ENCODE measurements at places on chromosomes 16 and 17.
A peak's percentile ranks its signal among the peaks of the same experiment; 100 is the strongest.

- DNase-seq = no peak
Measured at GRCh38 chr17:78366109-78366848, 6.4 kb upstream of the SOCS3 start.

DNA sequence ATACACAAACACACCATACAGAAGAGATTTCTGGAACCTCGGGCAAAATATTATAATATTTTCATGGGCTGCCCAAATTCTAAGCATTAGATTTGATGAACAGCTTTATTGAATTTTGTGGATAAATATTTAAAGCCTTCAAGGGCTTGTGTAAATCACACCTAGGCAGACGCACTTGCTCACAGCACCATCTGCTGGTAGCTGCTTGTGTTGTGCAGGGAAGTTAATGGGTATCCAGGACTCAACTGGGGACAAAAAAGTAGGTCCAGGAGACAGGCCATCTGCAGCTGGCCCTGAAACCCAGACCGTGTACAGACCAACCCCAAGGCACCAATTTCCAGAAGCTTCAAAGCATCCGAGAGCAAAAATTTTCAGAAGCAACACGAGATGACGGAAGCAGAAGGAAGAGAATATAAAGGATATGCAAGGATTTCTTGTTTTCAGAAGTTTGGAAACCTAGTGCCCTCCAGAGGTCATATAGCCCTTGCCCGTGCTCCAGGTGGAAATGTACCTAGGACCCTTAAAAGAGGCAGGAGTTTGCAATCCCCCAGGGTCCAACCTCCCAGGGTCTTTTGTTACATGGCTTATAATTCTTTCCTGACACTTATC is 140.0 kb downstream of the CHD9NB start:
- DNase-seq = peak; percentile 25

DNA sequence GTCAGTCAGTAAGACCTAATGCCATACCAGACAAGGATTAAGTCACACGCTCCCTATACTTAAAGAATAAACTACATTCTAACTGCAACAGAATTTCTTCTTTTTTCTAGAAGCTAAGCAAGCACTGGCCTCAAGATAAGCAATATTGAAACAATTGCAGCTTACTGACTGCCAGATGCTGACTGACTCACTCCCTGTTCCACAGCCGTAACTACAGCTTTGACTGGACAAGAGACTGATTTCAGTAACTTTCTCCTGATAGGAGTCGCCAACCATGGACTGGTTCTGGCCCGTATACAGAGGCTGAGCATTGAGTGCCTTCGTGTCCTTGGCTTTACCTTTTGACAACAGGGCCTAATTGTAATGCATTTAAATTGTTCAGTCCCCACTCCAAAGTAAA is 67.9 kb downstream of the TRIM37 start:
- DNase-seq = peak; percentile 51

- DNase-seq = no peak
Measured at GRCh38 chr17:75996665-75997590, 3.7 kb upstream of the CDK3 start.

GRCh38 chr16:12126091-12126806 is 149.7 kb downstream of the SNX29 start:
- no peak for DNase-seq

DNA sequence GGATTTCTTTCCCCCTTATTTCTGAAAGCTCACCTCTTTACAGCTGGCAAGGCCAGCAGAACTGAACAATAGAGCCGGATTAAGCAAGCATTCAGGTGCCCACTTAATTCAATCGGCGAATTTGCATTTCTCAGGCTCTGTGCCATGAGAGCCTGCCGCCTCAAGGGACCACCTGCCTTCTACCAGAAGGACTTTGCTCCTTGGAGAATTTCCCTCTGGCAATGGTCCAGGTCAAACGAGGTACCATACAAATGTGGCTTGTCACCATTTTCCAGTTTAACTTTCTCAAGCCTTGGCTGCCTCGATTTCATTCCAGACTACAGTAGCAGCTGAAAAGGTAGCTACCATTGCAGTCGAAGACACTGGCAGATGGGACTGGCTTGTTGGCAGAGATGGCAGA is 534.0 kb downstream of the MAF start:
- DNase-seq = no peak

- DNase-seq = no peak
Measured at GRCh38 chr17:40545660-40546059, 19.6 kb downstream of the CCR7 start.

DNA sequence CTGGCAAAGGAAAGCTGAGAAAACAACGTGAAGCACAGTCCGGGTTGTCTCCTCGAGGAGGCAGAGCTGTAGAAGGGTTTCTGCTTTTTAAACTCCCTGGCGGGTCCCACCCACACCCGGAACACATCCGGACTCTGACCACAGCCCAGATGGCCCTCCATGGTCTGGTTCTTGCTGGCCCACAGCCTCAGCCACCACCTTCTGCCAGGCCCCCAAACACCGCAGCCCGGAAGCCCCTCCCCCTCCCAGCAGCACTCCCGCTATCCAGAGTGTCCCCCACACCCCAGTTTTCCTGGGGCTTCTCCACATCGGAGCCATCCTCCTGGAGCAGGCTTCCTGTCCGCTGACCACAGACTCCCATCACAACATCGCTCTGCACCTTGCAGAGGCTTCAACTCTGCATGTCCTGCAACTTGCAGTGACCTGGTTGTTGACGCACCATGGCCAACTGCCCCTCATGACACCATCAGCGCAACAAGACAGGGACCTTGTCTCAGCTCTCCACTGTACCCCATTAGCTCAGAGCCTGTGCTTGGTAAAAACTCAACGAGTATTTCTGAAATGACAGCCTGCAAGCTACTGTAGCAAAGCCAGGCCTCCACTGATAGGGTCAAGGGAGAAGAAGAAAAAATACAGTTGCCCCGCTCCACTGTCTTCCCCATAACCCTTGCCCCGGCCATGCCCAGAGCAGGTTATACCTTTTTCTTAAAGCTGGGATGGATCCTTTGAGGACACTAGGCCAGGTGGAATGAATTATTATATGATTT is 129.8 kb downstream of the C16orf78 start:
- DNase-seq = no peak

- no peak for DNase-seq
Measured at GRCh38 chr16:85321509-85322271, 209.4 kb upstream of the CIBAR2 start.

GRCh38 chr17:5194346-5194745 is 2.7 kb upstream of the ZNF594 start:
- DNase-seq = no peak

- no peak for DNase-seq
Measured at GRCh38 chr17:47831934-47832327, 461 bp downstream of the LRRC46 start.

DNA sequence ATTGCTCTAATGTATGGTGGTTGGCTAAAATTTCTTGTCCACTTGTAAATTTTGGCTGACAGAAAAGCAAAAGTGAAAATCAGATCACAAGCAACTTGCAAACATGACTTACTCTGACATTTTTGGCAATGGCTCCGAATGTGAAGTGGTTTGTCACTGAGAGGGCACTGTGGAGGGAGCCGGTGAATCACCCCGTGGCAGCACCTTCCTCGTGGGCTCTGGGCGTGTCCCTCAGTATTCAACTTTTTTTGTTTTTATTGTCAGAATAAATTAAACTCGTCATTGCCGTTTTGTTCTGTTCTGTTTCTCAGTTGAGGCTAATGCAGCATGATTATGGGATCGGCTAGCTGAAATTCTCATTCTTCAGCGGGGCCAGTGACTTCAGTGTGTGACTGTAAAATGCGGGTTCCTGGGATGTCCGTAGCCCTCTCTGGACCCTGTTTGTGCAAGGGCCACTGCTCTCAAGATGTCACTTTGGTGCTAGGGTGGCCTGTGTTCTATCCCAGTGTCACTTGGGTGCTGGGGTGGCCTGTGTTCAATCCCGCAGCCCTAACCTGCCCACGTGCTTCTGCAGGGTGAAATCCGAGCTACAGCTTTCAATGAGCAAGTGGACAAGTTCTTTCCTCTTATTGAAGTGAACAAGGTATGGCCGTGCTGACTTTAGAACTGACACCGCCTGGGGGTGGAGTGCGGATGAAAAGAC is 48.8 kb downstream of the RPA1 start:
- no peak for DNase-seq

GRCh38 chr17:3916825-3917224 is 560 bp upstream of the P2RX1 start:
- no peak for DNase-seq

DNA sequence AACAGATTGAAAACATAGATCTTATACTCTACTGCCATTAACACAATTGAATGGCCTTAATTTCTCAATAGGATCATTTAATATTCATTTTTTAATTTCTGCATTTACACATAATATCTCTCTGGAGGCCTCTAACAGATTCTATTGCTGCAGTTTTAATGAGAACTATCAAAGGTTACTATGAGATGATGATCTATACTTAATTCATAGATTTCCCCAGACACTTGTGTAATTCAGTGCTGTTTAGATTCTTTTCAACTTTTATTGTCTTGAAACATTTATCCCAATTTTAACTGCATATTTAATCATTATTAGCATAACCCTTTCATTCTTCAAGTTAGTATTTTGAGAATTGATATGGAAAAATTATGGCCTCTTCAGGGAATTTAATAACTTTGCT is 1056.5 kb upstream of the CDH8 start:
- DNase-seq = no peak

GRCh38 chr16:85629326-85629725 is 16.2 kb downstream of the GSE1 start:
- DNase-seq = no peak

GRCh38 chr17:48486557-48486956 is 44.3 kb downstream of the HOXB1 start:
- no peak for DNase-seq

DNA sequence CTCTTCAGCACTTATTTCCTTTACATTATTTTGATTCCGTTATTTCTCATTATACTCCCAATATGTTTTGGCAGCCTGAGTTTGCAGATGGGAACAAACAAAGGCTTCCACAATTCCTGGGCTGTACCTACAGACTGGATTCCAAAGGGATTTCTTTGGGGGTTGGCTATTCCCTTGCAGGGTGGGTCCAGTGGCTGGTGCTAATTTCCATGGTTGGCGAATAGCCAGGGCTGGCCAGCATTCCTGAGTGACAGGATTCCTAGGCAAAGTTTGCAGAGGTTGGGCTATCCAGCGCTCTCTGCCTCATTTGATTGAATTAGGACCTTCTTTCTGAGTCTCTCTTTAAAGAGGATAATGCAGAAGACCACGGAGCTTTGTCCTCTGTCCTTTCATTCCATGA is 207.4 kb downstream of the MAF start:
- DNase-seq = no peak

DNA sequence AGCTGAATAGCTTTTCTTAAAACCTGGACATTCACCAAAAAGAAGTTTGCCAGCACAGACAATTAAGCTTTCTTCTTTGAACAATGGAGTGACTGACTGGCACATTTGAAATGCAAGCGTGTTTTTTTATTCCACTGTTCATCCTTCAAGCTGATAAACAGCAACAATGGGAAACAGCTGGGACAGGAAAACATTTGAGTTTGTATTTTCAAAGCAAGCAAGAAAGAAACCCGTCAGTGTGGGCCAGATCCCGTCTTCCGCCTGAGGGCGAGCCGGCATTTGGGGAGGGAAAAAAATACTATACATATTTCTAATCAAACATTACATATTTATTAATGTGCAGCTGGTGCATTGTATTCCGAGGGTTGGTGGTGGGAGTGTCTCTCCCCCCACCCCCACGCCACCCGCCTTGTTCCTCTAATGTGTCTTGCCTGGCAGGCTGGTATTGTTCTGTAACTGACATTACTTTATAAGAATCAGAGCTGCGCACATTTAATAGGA is 94.3 kb downstream of the CYLD start:
- DNase-seq = no peak

DNA sequence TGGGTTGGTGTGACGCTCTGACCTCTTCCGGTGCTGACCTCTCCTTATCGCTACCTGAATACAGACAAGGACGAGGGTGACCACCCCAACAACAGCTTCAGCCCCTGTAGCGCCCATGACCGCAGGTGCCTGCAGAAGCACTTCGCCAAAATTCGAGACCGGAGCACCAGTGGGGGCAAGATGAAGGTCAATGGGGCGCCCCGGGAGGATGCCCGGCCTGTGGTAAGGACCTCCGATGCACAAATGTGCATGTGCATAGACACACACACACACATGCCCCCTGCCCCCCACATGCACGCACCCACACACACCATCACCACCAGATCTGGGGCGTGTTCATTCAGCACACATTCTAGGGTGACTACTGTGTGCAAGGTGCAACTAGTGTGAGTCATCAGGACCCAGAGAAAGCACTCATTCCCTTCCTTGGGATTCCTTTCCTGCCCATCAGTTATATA is 9.7 kb downstream of the IGFBP4 start:
- no peak for DNase-seq

GRCh38 chr16:51755039-51755501 is 604.0 kb upstream of the SALL1 start:
- DNase-seq = no peak

DNA sequence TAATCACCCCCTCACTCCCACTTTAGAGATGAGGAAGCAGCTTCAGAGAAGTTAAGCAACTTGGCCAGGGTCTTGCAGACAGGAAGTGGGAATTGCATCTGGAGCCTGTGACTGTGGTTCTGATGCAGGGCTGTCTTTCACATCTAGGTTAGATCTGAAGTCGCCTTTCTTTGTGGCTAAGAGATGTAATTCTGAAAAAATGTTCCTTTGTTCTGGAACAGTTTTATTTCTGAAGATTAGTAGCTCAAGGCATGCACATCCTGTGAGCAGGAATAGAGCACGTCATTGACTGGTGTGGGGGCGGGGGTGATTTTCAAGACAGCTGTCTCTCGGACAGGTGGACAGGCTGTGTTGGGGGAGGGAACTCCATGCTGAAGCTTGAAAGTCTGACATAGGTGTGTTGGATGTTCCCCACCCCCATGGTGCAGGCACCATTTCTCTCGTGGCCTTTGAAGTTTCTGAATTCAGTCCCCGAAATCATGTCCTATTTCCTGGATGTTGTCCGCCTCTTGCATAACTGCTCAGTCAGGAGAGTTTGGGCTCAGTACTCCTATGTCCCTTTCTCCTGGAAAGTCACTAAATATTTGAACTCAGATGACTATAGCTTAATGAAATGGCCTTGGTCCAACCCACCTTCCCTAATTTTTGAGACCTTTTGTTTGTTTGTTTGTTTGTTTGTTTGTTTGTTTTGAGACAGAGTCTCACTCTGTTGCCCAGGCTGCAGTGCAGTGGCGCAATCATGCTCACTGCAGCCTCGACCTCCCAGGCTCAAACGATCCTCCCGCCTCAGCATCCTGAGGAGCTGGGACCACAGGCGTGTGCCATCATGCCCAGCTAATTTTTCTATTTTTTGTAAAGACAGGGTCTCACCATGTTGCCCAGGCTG is 21.0 kb upstream of the HERPUD1 start:
- peak; percentile 19 for DNase-seq

Data from stimulated activated CD4-positive, alpha-beta T cell treated with anti-CD3 and anti-CD28 coated beads, Interleukin-1b, Interleukin-23, amount 100 ng/mL, for 48 hours (primary cell).